ENCODE measurements at places on chromosomes 3 and 15.

DNA sequence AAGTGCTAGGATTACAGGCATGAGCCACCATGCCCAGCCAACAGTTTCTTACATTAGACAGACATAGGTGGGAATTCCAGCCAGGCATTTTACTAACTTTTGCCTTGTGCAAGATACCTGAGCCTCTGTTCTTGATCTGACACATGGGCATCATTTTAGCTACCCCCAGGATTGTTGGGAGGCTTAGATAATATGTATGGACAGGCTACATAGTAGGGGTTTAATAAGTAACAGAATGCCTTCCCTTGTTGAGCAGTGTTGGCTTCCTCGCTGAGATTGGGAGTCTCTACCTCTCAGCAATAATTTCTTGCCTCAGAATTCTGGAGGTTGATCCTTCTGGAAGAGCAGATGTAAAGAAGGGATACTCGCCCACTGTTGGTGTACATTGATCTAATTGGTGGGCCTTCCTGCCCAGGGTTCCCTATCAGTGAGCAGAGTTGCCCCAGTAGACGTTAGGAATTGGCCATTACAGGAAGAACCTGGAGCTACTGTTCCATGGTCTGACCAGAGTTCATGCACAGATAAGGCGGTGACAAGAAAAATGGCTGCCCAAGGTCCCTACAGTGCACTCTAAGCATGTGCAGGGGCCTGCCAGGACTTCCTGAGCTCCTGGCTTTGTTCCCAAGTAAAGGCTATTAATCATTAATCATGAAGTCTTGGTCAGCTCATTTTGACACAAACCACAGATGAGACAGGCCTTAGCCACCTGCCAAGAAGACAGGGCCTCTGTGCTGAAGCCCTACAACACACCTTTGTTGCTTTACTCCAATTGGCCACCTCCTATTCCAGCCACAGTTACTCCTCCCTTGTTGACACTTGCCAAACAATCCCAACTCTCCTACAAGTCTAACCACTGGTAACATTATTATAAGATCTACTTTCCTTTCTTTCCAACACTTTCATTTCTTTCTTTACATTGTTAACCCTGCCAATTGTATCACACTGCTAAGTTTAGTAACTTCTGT lies 5.0 kb upstream of the IL17RE start:
- H3K27ac ChIP-seq = no peak overlapping the region
- H3K4me1 ChIP-seq = peaks cover 18% of the 10 kb centered on the region
- H3K36me3 ChIP-seq = peaks cover 2% of the 10 kb centered on the region
- H3K27me3 ChIP-seq = no peaks in the 10 kb centered on the region
- H3K4me3 ChIP-seq = no peak overlapping the region

GRCh38 chr15:66654739-66655375 lies 47.2 kb upstream of the SMAD6 start:
- H3K27me3 ChIP-seq = peaks cover 28% of the 10 kb centered on the region
- H3K27ac ChIP-seq = no peak overlapping the region
- H3K4me1 ChIP-seq = no peaks in the 10 kb centered on the region
- H3K36me3 ChIP-seq = no peaks in the 10 kb centered on the region
- H3K4me3 ChIP-seq = peak overlapping the region; percentile 55
- peak; percentile 7 for DNase-seq

DNA sequence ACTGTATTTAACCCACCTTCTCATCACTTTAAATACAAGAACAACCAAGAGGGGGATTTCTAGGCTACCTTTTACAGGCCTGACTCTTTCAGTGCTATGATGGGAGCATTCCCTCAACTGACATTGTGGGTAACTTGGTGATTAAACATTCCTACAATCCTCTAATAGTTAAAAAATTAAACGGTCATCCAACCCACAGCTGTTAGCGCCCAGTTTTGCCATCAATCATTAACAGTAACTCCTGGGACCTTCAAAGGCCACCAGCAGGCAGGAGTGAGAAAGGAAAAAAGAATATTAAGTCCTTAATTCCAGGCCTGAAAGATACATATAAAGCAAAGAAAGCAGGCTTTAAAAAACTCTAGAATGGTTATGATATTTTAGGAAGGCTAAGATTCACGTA lies 512.1 kb downstream of the MAGI1 start:
- H3K4me3 ChIP-seq = no peak overlapping the region
- H3K36me3 ChIP-seq = no peaks in the 10 kb centered on the region
- no peaks in the 10 kb centered on the region for H3K4me1 ChIP-seq
- no peaks in the 10 kb centered on the region for H3K27me3 ChIP-seq
- no peak overlapping the region for H3K27ac ChIP-seq
- DNase-seq = no peak

DNA sequence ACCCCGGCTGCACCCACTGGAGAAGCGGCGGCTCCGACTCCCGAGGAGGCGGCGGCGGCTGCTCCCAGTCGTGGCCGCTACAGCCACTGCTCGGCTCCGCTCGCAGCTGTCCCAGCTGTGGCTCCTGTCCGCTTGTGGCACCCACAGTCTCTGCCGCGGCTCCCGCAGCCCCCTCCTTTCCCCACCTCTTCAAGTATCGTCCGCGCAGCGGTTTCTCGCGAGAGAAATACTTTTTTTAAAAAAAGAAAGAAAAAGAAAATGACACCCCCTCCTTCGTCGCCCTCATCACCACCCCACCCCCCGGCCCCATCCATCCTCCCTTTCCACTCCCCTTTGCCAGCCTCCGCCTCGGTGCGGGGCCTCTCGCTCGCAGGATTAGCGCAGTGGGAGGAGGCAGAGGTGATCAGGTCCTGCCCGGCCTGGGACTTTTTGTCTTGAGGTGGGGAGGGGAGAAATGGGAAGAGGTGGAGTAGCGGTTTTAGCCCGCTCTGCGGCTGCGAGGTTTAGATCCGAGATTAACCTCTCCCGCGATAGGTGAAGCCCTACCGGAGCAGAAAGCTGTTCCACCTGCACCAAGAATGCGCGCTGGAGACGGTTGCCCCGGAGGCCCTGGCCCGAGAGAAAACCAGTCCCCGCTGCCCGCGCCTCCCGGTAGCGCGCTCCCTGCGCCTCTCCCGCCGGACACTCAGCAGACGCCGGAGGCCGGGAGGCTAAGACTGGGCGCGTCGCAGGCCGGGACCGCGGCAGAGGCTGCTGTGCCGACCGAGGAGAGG lies at the start of gene FBN1:
Gene FBN1, minus strand, starts transcription at position 152 of the 773 bp plus-strand sequence. CDS start 940 bp downstream, outside the sequence.
- H3K4me3 ChIP-seq = peak within 1 kb of the TSS; percentile 58
- H3K4me1 ChIP-seq = no peaks in the 10 kb centered on the region

GRCh38 chr15:79629687-79630086 lies 197.6 kb downstream of the MINAR1 start:
- H3K27me3 ChIP-seq = peaks cover 9% of the 10 kb centered on the region
- H3K27ac ChIP-seq = no peak overlapping the region
- H3K36me3 ChIP-seq = no peaks in the 10 kb centered on the region
- no peaks in the 10 kb centered on the region for H3K4me1 ChIP-seq
- H3K4me3 ChIP-seq = no peak overlapping the region
- DNase-seq = no peak

DNA sequence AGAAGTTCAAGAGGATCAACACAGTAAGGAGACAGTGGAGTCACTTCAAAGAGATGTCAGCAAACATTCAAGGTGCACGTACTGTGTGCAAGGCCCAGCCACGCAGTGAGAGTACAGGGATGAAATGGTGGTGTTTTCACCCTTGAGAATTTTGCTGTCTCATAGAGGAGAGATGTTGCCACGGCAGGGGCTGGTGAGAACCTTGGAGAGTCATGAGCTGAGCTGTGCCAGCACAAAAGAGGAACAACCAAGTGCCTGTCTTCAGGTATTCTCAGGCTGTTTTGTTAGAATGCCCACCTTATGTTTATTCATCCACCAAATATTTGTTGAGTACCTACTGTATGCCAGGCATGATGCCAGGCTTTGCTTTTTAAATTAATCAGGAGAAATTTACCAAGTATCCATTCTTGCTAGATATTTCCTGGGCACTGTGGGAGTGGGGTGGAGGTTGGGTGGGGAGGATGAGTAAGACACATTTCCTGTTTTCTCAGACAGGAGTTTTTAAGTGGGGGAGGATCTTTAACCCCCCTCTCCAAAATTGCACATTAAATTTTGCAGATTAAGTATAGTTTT lies 72.6 kb downstream of the SLC6A11 start:
- no peaks in the 10 kb centered on the region for H3K4me1 ChIP-seq
- no peaks in the 10 kb centered on the region for H3K36me3 ChIP-seq
- DNase-seq = no peak
- peaks cover 13% of the 10 kb centered on the region for H3K27me3 ChIP-seq
